ENCODE measurements at places on chromosomes 3 and 15. TPM values are rescaled to one million over a fixed set of nuclear protein-coding genes. Genes with fewer than 3 reads are reported as not detected.

The IL17RC gene
- 30.7 TPM for polyA plus RNA-seq

The LCTL gene
- 0.06 TPM for polyA plus RNA-seq

The LMLN gene
- polyA plus RNA-seq = 8.2 TPM

The USP3 gene
- 37.4 TPM for polyA plus RNA-seq

The TGM5 gene
- polyA plus RNA-seq = not detected

GRCh38 chr3:190205739-190206138 is 85.0 kb upstream of the P3H2 start:
- DNase-seq = no peak

GRCh38 chr3:38636881-38637280 is 12.6 kb downstream of the SCN5A start:
- DNase-seq = no peak

DNA sequence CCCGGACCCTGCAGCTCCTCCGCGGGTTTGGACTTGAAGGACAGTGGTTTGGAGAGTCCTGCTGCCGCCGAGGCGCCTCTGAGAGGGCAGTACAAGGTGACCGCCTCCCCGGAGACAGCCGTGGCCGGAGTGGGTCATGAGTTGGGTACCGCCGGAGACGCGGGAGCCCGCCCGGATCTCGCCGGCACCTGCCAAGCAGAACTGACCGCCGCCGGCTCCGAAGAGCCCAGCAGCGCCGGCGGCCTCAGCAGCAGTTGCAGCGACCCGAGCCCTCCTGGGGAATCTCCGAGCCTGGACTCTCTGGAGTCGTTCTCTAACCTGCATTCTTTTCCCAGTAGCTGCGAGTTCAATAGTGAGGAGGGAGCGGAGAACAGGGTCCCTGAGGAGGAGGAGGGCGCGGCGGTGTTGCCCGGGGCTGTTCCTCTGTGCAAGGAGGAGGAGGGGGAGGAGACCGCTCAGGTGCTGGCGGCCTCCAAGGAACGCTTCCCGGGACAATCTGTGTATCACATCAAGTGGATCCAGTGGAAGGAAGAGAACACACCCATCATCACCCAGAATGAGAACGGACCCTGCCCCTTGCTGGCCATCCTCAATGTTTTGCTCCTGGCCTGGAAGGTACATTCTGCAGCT is 634 bp downstream of the MINDY2 start:
- no peak for DNase-seq

- no peak for DNase-seq
These were observed 318.4 kb upstream of the COL8A1 start for GRCh38 chr3:99319961-99320360.

DNA sequence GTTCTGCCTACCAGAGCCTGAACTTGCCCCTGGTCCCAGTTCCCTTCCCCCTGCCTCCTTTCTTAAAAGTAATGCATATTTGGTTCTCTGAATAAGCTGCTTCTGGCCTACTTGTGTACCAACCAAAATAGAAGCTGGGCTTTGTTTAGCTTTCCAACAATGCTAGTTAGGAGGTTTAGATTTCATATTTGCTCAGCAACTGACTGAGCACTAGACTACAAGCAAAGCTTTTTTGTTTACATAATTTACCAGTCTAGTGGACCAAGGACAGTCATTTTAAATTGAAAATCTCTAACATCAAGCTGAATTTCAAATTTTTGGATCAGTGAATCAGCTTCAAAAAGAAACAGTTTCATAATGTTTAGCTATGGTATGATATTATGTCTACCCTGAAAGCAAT is 331.2 kb downstream of the ULK4 start:
- no peak for DNase-seq

DNA sequence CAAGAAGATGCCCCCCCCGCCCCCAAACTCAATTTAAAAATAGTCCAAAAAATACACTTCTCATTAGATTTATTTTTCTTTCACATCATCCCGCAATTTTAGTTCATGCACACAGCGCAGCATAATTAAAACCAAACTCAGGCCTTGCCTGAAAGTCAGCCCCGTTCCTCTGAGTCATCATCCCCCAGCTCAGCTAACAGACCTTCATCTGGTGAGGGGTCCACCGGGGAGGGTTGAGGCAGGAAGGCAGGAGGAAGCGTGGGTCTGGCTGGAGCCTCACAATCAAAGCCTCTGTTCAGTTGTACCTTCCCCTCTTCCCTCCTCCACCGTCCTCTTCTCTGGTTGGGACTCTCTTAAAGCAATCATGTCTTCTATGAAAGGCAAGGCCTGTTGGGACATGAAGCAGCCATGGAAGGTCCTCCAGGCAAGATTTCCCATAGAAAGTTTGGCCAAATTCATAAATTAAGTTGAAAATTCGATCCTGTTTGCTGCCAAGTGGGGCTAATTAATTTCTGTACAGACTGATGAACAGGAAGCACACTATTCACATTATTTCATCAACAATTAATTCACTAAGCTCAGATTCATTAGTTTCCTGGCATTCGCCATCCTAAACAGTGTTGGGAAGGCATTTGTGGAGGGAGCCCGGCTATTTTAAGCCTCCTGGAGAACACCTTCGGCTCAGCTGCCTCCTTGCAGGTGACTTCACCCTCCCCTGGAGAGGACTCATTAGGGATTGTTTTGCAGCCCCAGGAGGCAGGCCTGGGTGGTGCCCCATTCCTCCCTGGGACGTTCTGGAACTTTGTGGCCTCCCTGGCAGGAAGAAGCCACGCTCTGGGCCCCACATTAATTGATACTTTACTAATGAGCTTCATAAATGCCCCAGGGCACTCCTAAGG is 72.3 kb upstream of the BNC1 start:
- no peak for DNase-seq

DNA sequence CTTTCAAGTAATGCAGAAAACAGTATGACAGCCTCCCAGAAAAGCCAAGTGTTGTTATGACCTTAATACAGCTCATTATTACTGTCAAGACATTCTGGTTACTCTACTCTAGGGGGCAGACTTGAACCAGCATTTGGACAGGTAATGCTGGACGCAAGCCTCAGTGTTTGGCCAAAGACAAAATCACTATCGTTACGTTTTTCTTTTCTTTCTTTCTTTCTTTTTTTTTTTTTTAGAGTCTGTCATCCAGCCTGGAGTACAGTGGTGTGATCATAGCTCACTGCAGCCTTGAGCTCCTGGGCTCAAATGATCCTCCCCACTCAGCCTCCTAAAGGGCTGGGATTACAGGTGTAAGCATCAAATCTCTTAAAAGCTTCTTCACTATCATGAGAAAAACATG is 29.4 kb upstream of the TMEM45A start:
- DNase-seq = peak; percentile 20

Measured in right renal cortex interstitium (tissue), 3 donors.